ENCODE measurements at places on chromosomes 7 and 10.

- no peak for DNase-seq
Measured at GRCh38 chr7:141014125-141014523, 628 bp downstream of the MRPS33 start.

DNA sequence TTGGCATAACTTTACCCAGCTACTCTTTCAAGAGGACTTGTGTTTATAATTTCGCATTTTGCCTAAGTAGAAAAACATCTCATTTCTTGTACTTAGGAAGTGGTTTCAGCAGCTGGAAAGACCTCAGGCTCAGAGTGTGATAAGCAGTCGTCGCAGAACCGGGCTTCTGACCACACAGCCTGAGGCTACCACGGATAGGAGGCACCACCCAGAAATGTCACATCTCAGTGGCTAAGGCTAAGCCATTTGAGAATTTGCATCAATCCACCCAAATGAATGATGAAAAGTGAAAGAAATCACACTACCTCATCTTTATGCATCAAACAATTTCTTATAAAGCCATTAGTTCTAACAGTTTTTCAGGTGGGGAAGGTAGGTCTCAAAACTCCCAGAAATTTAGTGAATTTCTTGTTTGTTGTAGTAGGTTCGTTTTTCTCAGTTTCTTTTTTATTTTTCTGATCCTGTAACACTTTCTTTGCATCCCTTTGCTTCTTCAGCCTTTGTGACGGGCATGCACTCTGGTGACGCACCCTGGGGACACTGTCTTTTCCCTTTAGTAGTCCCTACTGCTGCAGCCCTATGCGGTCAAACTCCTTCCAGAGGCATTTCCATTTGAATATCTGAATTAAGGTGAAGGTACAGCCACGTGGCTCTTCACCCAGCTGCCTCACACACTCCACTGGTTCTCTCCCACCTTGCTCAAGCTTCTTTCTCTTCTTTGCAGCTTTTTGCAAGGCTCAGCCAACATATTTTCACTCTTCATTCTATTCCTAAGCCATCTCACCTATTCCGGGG, 68.5 kb downstream of the MAP3K8 start:
- DNase-seq: peak; percentile 68

DNA sequence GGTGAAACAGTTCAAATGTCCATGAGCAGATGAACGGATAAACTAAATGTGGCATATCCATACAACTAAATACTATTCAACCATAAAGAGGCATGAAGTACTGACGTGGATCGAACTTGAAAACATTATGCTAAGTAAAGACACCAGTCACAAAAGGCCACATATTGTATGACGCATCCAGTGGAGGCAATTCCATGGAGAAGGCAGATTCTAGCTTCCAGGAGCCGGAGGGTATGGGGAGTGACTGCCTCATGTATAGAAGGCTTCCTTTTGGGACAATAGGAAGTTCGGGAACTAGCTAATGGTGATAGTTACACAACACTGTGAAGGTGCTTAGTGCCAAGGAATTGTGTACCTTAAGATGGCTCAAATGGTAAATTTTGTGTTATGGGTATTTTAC, 98.4 kb downstream of the VIPR2 start:
- no peak for DNase-seq

DNA sequence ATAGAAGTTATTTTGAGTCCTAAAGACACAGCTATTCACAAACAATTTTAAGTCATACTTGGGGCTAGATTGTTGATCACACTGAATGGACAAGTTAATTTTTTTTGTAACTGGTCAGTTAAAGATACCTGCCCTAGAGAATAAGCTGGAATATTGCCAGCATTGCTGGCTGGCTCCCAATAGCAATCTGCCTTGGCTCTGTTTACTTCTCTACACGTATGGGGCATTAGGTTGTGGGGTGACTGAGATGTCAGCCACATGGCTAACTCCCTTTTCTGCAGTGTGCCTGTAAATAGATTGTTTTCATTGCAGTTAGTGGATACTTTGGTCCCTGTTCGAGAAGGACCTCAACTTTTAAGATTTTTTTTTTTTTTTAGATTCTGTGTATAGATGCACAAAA, 128.2 kb downstream of the SEMA3E start:
- no peak for DNase-seq

- no peak for DNase-seq
Measured at GRCh38 chr10:20254078-20254477, 437.8 kb downstream of the PLXDC2 start.

All from activated CD4-positive, alpha-beta T cell treated with anti-CD3 and anti-CD28 coated beads, Interleukin-2, Interleukin-4, amounts not matched to agents 100 ng/mL and 50 ng/mL, durations not matched to agents 16 hours and 8 hours (primary cell).